ENCODE measurements at places on chromosomes 3 and 15.
A peak's percentile ranks its signal among the peaks of the same experiment; 100 is the strongest.

DNA sequence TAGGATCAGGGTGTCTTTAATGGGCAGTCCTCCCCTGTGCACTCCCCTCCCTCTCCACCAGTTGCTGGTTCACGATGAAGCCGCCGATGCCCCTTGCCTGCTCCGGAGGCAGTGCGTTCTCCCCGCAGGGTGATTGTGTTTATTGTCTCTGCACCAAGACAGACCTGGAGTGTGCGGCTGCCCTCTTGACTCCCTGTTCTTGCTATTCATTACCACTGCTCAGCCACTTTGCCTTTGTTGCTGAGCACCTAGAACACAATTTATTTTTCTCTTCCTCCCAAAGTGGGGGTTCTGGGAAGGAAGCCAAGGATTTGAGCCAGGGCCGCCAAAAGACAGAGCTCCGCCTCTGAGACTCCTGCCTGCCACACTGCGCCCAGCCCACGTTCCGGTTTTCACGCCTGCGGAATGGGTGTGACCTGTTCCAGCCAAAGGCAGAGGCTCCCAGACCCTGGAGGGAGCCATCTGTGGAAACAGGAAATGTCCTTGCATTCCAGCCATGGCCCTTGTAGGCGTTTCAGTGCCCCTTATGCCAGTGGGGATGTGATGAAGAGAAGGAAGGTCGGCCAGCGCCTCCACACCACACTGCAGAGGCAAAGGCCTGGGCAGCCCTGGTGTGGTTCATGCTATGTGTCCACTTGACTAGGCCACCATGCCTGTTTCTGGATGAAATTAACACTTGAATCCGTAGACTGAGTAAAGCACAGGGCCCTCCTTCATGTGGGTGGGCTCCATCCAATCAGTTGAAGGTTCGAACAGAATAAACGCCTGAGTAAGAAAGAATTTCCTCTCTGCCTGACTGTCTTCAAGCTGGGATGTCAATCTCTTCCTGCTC is 85.8 kb downstream of the HMG20A start:
- DNase-seq = peak; percentile 42

- peak; percentile 10 for DNase-seq
These were observed 91.0 kb downstream of the LRTM1 start for GRCh38 chr3:54836871-54837270.

- DNase-seq = no peak
These were observed 295.0 kb upstream of the MDFIC2 start for GRCh38 chr3:70607469-70607868.

DNA sequence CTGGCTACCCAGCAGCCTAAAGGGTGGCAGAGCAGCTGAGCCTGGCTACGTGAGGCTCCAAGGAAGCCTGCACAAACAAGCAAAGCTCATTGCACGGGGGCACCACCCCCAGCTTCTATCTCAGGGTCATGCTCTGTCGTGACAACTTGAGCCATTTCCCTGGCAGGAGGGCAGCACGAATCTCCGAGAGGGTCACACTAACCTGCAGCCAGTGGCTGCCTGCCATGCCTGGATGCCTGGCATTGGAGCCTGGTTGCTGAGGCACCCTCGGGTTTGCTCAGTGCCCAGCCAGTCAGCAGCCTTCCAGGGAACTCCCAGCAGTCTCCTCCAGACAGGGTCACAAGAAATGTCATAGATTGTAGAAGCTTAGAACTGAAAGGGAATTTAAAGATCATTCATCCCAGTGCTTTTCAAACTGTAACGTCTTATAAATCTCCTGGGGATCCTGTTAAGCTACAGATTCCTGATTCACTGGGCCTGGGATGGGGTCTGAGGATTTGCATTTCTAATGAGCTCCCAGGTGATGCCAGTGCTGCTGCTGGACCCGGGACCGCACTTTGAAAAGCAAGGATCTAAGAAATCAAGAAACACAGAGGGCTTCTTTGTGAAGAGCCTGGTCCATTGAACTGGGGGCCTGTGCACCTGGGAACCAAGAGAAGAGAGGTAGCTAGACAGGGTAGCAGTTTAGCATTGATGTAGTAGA is 48.4 kb downstream of the TMEM266 start:
- no peak for DNase-seq

DNA sequence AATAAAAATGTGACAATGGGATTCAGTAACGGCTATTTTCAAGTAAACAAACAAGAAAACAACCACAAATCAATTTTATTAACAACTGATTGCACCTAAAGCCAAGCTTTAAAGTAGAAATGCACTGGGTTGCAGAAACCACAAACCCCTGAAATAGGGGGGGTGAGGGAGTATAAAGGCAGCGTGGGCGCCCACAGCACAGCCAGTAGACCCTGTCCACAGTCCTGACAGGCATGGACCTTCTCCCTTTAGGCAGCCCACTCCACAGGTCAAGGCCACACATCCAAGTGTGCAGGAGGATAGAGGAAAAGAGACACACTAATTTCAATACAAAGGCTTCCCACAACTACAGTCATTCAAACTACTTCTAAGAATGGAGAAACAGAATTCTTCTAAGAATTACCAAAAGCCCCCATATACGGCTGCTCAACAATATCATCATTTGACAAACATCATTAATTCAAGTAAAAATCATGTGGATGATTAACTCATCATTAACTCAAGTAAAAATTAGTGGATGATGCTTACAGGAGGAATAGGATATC is 48.7 kb downstream of the CHSY1 start:
- no peak for DNase-seq

DNA sequence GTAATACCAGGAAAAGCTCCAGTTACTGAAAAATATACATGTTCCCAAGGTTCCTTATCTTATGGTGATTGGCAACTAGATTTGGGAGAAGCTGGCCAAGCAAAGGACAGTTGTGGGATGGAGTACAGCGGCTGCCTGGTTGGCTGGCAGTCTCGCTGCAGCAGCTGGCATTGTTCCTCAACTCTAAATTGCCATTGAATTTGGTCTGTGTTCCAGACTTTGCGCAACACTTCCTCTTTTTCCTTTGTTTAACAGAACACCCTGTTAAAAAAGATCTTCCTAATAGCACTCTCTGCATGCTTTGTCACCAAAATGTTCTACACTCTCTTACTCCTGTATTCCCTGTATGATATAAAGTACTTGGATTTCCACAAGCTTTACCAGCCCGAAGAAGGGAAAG is 420.6 kb upstream of the RBMS3 start:
- no peak for DNase-seq

DNA sequence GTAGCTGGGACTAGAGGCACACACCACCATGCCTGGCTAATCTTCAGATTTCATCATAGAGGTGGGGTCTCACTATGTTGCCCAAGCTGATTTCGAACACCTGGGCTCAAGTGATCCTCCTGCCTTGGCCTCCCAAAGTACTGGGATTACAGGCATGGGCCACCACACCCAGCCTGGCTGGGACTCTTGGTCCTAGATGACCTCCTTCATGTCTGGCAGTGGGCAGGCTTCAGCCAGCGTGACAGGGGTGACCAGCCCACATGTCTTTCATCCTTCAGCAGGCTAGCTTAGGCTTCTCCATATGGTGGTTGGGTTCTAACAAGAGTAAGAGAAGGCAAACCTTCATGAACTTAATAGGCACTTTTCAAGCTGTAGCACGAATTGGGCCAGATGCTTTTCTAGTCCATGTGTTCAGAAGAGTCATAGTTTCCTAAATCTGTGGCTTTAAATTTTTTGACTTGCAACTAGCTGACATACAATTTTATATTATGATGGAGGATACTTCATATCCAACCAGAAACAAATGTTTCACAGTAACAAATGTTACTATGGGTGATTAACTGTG is 7.6 kb downstream of the GPD1L start:
- no peak for DNase-seq

GRCh38 chr3:51198477-51198876 is 186.6 kb upstream of the MANF start:
- no peak for DNase-seq

GRCh38 chr3:186502138-186502948 is 41.8 kb downstream of the CRYGS start:
- no peak for DNase-seq

GRCh38 chr3:161401389-161401788 is 30.1 kb upstream of the SPTSSB start:
- no peak for DNase-seq

DNA sequence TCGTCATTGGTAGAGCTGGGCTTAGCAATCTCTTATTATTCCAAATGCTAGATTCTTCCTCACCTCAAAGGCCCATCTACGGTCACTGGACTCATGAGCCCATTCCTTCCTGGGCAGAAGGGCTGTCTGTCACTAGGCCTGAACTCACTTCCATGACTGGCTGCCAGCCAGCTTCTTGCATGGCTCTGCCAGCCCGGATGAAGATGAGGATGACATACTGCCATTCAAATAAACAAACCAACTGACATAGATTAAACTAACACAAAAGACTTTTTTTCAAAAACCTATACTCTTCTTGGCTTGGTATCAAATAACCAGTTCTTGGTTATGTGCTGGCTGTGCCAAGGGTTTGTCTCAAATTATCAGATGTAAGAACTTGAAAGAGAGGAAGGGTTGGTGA is 23.8 kb downstream of the ISL2 start:
- DNase-seq = no peak

DNA sequence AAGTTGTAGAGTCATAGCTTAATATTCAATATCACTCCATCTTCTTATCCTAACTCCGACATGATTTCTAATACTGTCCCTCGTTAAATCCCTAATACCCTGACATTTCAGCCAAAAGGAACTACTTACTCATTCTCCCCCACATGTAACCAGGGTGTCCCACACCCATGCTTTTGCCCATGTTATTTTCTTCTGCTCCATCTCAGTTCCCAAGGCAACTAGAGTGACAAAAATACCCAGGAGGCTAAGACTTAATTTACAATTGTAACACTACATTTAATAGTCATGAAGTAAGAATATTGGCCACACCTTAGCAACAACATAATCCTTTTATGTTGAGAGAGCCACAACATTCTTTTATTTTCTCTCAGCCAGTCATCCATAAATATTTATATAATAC is 248.5 kb upstream of the TGFBR2 start:
- no peak for DNase-seq

GRCh38 chr3:86563400-86563970 is 427.5 kb downstream of the VGLL3 start:
- peak; percentile 19 for DNase-seq

GRCh38 chr15:64111679-64112050 is 15.9 kb downstream of the SNX1 start:
- peak; percentile 18 for DNase-seq

GRCh38 chr15:85504749-85505676 is 124.6 kb downstream of the AKAP13 start:
- peak; percentile 33 for DNase-seq

DNA sequence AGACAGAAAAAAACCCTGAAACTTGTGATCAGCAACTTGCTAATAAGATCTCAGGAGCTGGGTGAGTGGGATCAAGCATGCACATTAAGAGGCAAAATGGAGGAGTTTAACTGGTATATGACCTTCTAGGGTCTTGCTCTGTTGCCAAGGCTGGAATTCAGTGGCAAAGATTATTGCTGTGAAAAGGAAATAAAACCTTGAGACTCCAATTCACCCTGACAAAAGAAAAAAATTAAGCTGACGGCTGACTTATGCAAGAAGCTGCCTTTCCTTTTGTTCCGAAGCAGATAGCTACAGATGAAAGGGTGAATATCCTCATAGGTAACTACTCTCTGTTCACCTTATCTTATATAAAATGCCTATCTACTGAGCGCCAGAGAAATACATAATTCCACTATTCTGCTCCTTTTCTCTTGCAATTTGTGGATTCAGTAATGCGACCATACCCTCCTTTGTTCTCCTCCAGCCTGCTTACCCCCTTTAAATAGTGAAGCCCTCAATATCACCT is 68.9 kb downstream of the HERC1 start:
- DNase-seq = no peak

DNA sequence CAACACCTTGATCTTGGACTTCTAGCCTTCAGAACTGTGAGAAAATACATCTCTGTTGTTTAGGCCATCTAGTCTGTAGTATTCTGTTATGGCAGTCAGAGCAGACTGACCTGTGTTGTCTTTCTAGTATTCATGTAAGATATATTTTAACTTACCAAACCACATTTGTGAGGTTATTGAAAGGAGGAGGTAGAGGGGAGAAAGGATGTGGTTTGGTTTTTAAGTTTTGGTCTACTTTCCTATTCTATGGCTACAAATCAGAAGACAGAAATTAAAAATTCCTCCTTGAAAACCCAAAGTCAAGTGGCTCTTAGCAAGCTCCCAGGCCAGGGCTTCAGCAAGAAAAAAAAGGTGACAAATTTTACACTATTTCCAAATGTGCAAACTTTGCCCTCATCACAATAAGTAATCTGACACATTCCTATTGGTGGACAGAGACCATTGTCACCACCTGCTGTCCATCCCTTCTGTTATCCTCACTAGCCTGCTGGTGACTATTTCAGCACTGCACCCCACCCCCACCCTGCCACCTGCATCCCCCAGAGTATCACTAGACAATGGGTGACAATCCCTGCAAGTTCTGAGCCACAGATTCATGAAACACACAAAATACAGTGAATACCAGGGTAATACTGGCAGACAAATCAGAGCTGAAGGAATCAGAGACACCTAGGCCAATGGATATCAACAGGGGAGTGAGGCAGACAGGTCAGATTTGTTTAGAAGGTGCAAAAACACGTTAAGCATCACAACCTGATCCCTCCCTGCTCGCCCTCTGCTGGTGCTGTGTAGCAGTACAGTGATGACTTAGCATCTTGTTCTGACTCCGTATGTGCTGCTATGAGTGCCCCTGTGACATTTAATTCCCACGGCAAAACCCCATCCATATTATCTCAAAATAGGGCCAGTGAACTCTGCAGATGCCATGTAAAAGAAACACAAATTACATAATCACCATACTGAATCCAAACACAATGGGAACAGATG is 79.0 kb upstream of the DCLK3 start:
- no peak for DNase-seq

GRCh38 chr3:51283421-51283820 is 101.7 kb upstream of the MANF start:
- DNase-seq = no peak

DNA sequence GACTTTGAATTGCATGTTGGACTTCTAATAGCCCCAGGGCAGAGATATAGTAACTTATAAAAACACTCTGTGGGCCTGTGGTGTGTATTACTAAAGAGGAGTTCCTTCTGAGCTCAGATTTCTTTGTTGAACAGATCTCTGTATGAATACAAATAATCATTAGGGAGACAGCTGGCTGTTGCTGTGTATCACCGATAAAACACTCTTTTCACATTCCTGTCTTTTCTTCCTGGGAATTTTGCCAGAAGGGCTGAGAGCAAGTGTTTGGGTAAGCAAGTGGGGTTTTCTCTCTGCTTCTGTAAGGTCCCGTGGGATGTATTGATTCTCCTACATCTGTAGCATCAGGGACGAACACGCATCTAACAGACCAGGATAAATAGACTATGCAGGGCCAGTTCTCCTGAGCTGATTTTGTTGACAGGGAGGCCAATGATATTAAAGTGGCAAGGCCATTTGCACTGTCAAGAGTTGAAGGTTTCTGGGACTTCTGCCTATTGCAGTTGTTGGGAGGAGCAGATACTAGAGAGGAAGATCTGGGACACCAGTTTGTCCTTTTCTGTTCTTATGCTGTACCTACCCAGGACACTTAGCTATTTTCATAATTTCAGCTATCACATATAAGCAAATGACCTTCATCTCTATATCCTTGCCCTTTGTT is 225.9 kb upstream of the CD96 start:
- DNase-seq = no peak

GRCh38 chr3:14162178-14162577 is 16.2 kb downstream of the XPC start:
- no peak for DNase-seq

All from large intestine (tissue), 12 donors.